ENCODE measurements at places on chromosomes 4 and X.

- no peak for DNase-seq
These were observed 31.4 kb downstream of the HMX1 start for GRCh38 chr4:8840006-8840793.

- DNase-seq = no peak
These were observed 71.1 kb upstream of the KCNIP4 start for GRCh38 chr4:22019676-22020075.

GRCh38 chr4:185088899-185089298 is 54.2 kb upstream of the SLC25A4 start:
- no peak for DNase-seq

DNA sequence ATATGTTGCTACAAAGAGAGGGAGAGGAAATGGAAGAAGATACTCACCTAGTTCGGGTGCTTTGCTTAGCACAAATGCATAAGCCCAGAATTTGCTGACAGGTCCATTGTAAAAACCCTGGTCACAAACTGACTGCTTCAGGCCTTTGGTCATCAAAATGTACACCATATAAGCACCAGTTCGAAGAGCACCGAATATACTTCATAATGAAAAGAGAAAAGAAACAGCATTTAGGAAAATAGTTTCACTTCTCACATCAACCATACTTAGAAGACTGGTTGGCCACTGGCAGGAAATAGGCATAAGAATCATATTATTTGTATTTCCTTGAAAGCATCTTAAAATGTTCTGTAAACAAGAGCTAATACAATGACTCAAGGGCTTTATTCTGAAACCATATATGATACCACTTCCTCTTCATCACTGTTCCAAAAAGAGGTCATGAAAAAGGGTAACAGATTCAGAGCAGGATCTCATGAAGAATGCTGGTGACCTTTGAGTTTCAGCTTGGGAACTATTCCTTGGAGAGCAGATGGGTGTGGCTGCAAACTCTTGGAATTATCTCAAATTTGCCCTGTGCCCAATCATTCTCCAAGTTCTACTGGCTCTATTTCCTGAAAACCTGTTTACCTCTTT is 138.7 kb downstream of the ELOVL6 start:
- peak; percentile 18 for DNase-seq

DNA sequence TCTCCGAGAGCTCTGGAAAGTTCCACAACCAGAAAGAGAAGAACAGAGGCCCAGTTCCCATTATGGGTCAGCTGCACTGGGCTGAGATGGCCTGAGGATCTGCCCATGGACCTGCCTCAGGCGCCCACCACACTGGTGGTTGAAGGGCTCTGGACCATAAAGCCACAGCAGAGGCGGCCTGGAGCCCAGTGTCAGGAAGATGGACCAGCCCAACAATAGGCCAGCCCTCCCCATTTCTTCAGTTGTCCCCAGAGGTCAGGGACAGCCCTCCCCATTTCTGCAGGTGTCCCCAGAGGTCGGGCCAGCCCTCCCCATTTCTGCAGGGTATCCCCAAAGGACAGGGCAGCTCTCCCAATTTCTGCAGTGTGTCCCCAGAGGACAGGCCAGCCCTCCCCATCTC is 37.2 kb upstream of the C4orf50 start:
- no peak for DNase-seq

Data from OCI-LY7 (cell line).